Activated CD4-positive, alpha-beta T cell treated with anti-CD3 and anti-CD28 coated beads, Interleukin-2, amount 10 ng/mL, durations not matched to agents 7 days and 5 days (primary cell): ENCODE measurements at places on chromosomes 11 and 22. TPM values are rescaled to one million over a fixed set of nuclear protein-coding genes. Genes with fewer than 3 reads are reported as not detected.

The SLC22A6 gene
- total RNA-seq = not detected

The DAGLA gene
- 0.44 TPM for total RNA-seq

The MRGPRX4 gene
- total RNA-seq = not detected

The SMIM38 gene
- 0.12 TPM for total RNA-seq

The OR8B2 gene
- total RNA-seq = not detected

The MAPK8IP1 gene
- total RNA-seq = 0.56 TPM

The VSIG10L2 gene
- total RNA-seq = not detected

The FREY1 gene
- 3.2 TPM for total RNA-seq

The KDM4E gene
- not detected for total RNA-seq

The DEFB131B gene
- total RNA-seq = not detected

DNA sequence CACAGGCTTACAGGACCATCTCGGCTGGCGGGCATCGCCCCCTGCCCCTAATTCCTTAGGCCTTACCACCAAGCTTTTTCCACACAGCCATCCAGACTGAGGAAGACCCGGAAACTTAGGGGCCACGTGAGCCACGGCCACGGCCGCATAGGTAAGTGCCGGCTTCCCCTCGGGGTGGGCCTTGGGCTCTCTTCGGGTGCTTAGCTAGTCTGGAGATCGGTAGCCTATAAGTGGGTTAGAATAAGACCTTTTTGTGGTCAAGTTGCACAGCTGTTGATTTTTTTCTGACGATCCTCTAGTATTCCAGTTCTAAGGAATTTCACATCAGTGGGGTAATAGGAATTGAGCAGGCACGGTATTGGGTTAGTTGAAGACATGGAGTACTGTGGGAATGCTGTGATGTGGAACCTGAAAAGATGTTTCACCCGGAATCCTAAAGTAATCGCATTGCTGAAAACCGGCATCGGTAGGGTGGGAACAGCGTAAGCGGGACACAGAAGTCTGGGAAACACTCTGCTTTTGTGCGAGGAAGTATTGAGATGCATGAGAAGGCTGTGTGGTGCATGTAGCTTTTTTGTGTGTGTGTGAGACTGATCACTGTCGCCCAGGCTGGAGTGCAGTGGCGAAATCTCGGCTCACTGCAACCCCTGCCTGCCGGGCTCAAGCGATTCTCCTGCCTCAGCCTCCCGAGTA, 669 bp downstream of the RPL27A start:
- peak; percentile 47 for DNase-seq

DNA sequence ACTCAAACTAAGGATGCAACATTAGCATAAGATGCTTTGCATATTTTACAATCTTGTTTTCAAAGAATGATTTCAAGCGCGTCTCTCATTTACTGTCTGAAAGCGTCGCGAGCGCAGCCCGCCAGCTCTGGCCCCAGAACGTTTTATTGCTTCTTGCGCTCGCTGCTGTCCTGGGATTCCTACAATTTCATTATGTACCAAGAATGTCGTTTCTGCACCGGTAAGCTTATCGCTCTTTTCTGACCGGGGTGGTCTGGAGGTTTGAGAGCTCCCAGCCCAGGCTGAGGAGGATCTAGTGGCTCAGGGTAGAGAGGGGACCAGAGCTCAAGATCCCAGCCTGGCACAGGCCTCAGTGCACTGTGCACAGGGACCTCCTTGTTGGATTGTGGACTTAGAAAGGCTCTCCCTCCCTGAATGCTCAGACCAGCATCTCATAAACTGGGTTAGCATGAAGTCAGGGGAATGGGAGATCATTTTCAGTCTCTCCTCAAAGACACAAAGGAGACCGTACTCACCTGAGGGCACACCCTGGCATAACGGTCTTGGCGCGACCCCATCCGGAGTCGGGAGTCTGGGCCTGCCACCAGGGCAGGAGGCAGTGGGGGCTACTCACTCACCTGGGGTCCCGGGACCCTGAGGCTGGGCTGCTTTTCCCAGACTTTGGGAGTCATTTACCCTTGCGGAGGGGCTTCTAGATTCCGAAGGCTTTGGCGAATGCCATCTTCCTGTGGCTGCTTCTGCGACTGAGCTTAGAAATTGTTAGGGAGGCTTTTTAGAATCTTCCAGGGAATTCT, 817.4 kb downstream of the BRD1 start:
- DNase-seq = no peak

DNA sequence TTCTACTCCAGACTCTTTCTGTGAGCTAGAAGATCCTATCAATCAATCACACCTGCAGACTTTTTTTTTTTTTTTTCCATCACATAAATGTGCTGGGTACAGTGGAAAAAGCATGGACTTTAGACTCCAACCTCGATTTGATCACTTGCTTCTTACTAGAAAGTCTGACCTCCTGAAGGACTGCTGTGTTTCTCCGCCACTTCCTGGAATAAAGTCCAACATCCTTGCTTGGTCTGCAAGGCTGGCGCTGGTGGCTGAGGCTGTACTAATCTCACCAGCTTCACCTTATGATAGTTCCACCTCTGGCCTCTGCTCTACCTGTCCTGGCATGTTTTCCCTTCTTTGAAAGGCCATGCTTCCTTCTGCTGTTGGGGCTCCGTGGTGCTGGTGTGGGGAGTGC, 60.9 kb upstream of the SESN3 start:
- no peak for DNase-seq

DNA sequence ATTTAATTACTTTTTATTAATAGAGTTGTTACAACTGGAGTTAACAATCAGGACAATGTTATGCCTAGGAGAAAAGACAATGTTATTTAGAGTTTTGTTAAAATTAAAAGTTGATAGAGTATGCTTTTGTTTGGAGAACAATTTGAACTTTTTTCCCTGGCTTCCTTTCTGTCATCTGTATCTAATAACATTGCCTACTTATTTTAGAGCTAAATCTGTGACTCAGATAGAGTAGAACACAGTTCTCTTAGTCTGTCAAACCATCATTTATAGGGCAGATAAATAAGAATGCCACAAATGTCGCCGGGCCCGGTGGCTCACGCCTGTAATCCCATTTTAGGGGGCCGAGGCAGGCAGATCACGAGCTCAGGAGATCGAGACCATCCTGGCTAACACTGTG, 28.9 kb upstream of the YAP1 start:
- DNase-seq = no peak

DNA sequence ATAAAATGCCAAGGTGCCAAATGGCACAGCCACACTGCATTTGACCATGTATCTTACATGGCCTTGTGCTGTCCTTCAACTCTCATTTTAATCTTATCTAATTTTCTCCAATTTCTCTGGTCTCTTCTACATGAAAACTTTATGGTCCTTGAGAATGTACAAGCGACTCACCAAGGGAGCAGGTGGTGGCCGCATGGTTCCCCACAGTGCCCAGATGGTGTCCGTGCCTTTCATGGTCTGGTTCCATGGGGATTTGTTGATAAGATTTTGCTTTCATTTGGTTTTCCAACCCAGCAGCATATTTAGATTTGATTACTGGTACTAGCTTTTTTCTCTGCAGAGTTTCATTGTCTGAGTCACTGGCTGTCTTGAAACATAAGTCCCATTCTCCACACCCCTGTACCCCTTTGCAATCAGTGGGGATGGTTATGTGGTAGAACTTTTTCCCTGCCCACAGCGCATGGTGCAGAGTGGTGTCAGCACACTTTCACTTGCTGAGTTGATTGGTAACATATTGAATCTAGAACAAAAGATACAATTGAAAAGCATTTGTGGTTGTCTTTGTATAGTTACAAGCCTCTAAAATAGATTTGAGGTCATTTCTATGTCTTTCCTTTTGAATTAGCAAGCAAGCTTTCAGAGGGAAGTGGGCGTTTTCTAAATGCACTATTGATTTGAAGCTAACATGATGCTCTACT, 24.1 kb downstream of the ZNRF3 start:
- no peak for DNase-seq

GRCh38 chr11:57095417-57095816, 86.3 kb upstream of the LRRC55 start:
- no peak for DNase-seq

- no peak for DNase-seq
These were observed 261.7 kb downstream of the TENM4 start for GRCh38 chr11:79179087-79179486.

GRCh38 chr22:33772745-33773144, 147.5 kb downstream of the LARGE1 start:
- no peak for DNase-seq

DNA sequence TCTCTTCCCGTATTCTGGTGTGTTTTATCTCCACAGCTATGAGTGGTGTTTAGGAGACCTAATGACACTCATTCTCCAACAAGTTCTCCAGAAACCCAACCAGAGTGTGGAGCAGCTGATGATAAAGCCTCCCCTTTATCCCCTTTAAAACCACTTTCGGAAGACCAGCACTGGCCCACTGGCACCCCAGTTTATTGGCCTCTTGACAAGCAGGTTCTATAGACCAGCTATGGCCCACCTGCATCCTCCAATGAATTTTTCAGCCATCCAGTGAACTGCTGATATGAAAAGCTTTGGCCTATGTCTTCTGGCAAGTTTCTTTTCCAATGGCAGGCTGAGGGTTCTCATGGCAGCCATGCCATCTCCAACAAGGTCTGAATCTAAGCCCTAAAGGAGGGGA, 27.4 kb downstream of the CHST1 start:
- DNase-seq = no peak

DNA sequence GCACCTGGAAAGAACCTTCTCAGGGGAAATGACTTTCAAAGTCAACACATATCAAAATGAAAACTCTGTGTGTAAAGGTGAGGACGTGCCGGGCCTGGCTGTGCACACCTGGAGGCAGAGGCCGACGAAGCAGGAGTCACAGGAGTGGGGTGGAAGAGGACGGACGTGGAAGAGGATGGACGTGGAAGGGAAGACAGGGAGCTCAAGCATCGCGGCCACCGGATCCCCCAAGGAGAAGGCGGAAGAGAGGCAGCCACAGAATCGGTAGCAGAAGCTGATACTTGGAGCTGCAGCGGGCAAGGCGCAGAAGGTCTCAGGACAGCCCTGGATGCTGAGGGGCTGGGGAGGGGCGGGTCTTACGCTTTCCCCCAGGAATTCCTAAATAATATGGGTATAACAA, 519.8 kb downstream of the BRD1 start:
- no peak for DNase-seq

- DNase-seq = no peak
These were observed 22.6 kb upstream of the NCR3LG1 start for GRCh38 chr11:17328871-17329494.

- no peak for DNase-seq
These were observed 99.2 kb upstream of the FGF3 start for GRCh38 chr11:69918231-69918937.

GRCh38 chr11:116540645-116541304, 232.0 kb downstream of the BUD13 start:
- DNase-seq = no peak

DNA sequence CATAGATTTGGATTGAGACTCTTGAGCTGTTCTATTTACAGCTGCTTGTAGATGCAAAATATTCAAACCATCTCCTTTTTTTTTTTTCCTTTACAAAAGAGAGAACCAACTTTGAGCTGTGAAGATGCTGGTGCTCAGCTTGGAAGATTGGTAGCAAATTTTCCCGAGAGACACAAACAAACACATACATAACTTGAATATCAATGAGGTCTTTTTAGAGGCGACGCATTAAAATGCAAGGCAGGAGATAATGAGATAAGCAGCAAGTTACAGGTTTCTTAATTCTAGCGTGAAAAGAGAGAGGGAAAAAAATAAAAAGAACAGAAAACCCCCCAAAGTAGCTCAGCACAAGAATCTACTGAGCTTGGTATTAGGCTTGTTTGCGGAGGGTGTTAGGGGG, 247.0 kb upstream of the SORL1-AS1 start:
- no peak for DNase-seq

DNA sequence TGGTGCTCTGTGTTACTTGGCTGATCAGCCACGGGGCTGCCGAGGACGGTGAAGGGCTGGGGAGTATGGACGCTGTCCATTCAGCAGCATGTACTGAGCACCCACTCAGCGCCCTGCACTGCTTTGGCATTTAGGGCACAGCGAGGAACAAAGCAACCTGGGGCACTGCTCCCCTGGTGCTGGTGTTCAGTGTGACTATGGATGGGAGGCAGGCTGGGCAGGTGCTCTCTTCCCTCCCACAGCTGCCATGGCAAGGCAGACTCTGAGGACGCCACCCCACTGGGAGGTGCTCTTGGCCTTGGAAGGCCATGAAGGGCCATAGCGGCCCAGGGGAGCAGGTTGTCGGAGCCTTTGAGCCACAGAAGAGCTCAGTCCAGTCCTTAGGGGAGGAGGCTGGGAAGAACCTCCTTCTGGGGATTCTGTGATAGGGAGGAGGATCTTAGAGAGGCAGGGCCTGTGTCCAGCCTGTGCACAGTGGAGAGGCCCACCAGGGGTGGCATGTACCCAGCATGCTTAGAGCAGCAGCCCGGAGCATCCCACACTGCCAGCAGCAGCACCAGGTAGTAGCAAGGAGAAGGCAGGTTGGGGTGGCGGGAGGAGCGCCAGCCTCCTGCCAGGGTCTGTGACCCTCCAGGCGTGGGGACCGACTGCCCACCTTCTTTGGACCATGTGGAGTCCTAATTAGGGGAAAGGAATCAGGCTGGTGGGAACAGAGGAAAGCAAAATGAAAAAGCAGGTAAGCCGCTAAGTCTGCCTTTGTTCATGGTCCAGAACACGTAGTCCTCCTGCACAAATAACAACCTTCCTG, 141.8 kb downstream of the MPPED1 start:
- DNase-seq = no peak

DNA sequence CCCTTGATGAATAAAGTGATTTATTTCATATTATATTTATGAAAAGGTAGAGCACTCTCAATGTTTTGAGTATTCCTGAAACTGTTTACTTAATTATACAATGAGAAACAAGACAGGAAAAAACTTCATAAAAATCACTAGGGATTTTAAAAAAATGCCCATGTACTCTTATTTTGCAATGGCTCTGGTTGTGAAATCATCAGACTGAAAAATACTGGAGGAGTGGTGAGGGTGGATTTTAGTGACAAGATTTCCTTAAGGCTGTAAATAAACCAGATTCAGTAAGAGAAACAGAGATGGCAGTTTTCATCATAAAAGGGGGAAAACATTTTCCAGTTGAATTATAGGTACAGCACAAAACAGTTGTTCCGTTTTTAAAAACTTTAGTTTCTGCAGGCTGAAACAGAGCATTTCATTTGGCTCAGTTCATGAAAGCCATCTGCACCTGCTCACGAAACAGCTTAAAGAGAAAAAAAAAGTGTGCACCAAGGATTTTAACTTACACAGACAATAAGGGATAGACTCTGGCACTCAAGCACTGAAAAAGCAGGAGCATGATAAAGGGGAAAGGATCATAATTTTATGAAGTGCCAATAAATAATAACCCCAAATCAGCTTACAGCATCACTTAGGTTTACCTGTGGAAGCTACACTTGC, 100.7 kb downstream of the MAML2 start:
- no peak for DNase-seq

DNA sequence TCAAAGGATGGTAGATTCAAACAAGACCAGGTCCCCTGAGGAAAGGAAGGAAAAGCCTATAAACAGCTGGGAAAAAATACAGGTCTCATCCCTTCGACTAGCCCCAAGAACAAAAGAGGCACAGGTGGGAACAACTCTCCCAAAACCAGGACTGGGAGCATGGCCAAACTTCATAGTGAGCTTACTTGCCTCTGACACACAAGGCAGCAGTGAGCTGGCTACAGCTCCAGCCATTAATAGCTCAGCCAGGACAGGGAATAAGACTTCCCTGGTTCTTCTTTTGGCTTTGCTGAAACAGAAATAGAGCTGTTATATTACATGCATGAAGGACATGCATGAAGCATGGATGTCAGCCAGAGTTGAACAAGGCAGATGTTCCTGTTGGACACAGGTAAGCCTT, at the start of gene OR10A2:
OR10A2 (plus strand) TSS at position 97 of the 400 bp plus-strand sequence. CDS start 6,698 bp downstream, outside the sequence.
- DNase-seq = no peak
